Osteocyte (in vitro differentiated cells): ENCODE measurements at places on chromosomes 11 and 22. TPM values are rescaled to one million over a fixed set of nuclear protein-coding genes. Genes with fewer than 3 reads are reported as not detected.

Gene FXYD2
- total RNA-seq: 0.91 TPM in 1 of 2 replicates, not detected in the other

DNA sequence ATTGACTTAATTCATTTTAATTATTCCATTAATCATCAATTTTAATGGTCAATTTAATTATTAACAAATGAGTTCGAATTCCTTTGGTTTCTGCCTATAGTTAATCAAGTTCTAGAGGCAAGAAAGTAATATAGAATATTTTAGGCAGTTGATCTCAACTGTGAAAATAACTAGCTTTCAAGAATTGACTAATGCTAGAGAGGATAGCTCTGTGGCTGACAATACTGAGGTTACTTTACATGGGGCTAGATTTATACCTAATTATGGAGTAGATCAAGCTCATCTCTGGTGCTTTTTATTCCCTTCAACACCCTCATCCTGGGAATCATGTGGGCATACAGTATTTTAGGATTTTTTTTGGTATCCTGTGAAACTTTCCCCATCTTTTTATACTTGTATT, 259.4 kb downstream of the GRM5 start:
- H3K27ac ChIP-seq: no peak overlapping the region
- no peak for DNase-seq
- H3K4me1 ChIP-seq: no peaks in the 10 kb centered on the region
- H3K27me3 ChIP-seq: no peaks in the 10 kb centered on the region

Gene MRGPRX4
- total RNA-seq: not detected in 2 replicates

GRCh38 chr11:7522121-7522520, 8.3 kb downstream of the PPFIBP2 start:
- H3K27me3 ChIP-seq: peaks cover 5% of the 10 kb centered on the region
- peaks cover 6% of the 10 kb centered on the region for H3K4me1 ChIP-seq
- H3K36me3 ChIP-seq: no peaks in the 10 kb centered on the region

Gene BIK
- total RNA-seq: not detected in 2 replicates

DNA sequence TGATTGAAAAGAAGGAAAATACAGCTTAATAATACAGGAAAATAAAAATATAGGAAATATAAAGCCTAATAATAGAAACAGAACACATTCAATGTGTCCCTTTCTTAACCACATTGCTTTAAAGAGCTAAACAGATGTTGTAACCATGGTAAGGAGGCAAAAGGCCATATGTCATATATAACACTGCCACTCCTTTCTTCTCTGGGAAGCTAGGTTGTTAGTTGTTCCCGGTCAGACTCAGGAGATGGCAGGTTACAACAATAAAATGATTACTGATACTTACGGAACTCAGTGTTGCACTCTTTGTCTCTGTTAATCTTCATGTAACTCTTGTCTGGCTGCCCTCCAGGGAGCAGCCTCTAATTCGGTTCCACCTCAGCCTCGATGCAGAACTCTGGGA, 134.7 kb upstream of the PGR start:
- H3K27me3 ChIP-seq: peaks cover 7% of the 10 kb centered on the region
- no peaks in the 10 kb centered on the region for H3K4me1 ChIP-seq

- no peak overlapping the region for H3K4me3 ChIP-seq
- peaks cover 26% of the 10 kb centered on the region for H3K36me3 ChIP-seq
- peaks cover 9% of the 10 kb centered on the region for H3K4me1 ChIP-seq
- H3K27ac ChIP-seq: peak overlapping the region; percentile 57
- H3K27me3 ChIP-seq: no peaks in the 10 kb centered on the region
These were observed 30.1 kb downstream of the ATG16L2 start for GRCh38 chr11:72844356-72844755.

Gene SEPTIN3
- total RNA-seq: 0.42 and 0.46 TPM in 2 replicates

DNA sequence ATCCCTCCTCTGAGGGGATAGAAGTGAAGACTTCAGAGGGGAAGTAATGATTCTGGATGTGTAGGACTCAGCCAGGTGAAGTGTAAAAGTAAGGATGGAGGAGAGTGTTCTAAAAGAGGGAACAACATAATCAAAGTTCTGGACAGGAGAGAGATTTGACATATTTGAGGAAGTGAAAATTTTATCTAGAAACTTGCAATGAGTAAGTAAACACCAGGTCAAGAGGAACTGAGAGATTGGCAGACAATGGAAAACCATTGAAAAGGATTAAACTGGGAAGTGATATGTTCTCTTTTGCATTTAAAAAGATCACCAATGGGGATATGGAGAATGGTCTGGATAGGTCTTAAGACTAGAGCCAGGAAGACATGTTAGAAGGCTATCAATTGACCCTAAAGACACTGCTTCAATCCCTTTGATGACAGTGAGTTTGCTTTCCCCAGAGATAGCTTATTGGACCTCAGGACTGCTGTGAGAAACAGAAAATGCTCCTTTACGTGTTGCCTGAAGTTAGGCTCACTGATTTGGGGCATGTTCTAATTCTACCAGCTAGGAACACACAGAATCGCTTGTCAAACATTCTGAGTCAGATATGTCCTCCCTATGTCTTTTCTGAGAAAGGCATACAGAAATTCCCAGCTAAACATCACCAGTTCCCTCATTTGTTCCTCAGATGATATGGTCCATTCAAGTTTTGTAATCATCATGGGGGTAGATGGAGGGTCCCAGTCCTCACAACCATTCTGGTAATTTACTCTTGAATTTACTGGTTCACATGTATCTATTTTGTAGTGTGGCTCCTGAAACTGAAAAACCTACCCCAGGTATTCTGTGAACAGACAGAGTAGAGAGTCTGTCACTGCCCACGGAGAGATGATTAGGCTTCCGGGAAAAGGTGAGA, 144.9 kb downstream of the MAML2 start:
- no peak for DNase-seq
- H3K4me1 ChIP-seq: peaks cover 84% of the 10 kb centered on the region
- H3K36me3 ChIP-seq: peaks cover 4% of the 10 kb centered on the region
- H3K27ac ChIP-seq: peak overlapping the region; percentile 95

DNA sequence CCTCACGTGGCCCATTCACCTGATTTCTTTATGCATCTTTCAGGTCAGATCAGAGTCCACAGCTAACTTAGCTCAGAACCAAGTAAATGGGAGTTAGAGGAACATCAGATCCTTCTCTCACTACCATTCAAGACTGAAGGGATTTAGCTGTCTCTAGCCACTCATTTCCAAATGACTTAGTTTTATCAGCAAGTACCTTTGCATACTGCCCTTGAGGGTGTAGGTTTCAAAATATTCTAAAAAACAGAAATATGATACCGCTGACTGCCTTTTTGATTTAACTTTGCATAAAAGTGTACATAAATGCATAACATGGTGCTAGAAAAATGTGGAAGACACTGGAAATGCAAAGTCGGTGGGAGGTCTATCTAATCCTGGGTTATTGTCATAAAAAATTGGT, 500.6 kb upstream of the CHORDC1 start:
- H3K27ac ChIP-seq: no peak overlapping the region
- H3K4me1 ChIP-seq: no peaks in the 10 kb centered on the region
- no peaks in the 10 kb centered on the region for H3K27me3 ChIP-seq
- no peaks in the 10 kb centered on the region for H3K36me3 ChIP-seq

Gene IL17REL
- not detected in 2 replicates for total RNA-seq

GRCh38 chr11:110298301-110298765, 1.9 kb upstream of the RDX start:
- H3K4me3 ChIP-seq: no peak overlapping the region
- DNase-seq: no peak
- H3K27me3 ChIP-seq: no peaks in the 10 kb centered on the region
- no peaks in the 10 kb centered on the region for H3K36me3 ChIP-seq
- H3K4me1 ChIP-seq: peaks cover 28% of the 10 kb centered on the region

- no peak overlapping the region for H3K27ac ChIP-seq
- no peak for DNase-seq
- no peaks in the 10 kb centered on the region for H3K4me1 ChIP-seq
- H3K4me3 ChIP-seq: no peak overlapping the region
- peaks cover 2% of the 10 kb centered on the region for H3K27me3 ChIP-seq
- H3K36me3 ChIP-seq: no peaks in the 10 kb centered on the region
These were observed 56.0 kb downstream of the CTTN start for GRCh38 chr11:70454197-70454767.

- DNase-seq: no peak
- no peak overlapping the region for H3K27ac ChIP-seq
- H3K36me3 ChIP-seq: no peaks in the 10 kb centered on the region
- peak overlapping the region; percentile 80 for H3K4me3 ChIP-seq
These were observed 1.2 kb downstream of the PDGFB start for GRCh38 chr22:39243439-39244135.

GRCh38 chr22:29695129-29695926, 24.5 kb upstream of the CABP7 start:
- no peaks in the 10 kb centered on the region for H3K27me3 ChIP-seq
- H3K4me1 ChIP-seq: no peaks in the 10 kb centered on the region
- peaks cover 13% of the 10 kb centered on the region for H3K36me3 ChIP-seq

Gene ARFGAP2
- total RNA-seq: 73.4 and 77.4 TPM in 2 replicates

Gene TCN1
- total RNA-seq: not detected in 2 replicates

GRCh38 chr11:111833524-111833923, 37.9 kb downstream of the ALG9 start:
- no peak overlapping the region for H3K27ac ChIP-seq
- peaks cover 40% of the 10 kb centered on the region for H3K36me3 ChIP-seq
- H3K4me3 ChIP-seq: no peak overlapping the region
- peaks cover 28% of the 10 kb centered on the region for H3K4me1 ChIP-seq

Gene GDPD4
- total RNA-seq: not detected in 2 replicates

Gene LRRC56
- 3.2 and 3.7 TPM in 2 replicates for total RNA-seq

DNA sequence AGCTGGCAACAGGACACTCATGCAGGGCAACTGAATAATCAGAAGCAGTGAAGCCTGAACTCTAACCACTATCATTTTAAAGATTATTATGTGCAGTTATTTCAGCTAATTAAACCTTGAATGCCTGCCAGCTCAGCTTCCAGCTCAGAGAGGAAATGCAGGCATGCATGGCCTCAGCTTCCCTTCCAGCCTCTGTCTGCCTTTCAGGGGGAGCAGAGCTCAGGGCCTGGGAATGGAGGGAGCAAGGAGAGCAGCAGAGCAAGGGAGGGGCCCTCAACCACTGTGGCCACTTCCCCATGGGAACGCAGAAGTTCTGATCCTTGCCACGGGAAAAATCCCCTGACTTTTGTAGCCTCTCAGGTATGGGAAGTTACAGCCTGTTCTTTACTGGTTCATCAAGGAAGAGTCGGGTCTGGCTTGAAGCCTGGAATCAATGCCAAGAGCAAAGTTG, 32.5 kb upstream of the APLNR start:
- H3K27me3 ChIP-seq: peaks cover 9% of the 10 kb centered on the region
- H3K27ac ChIP-seq: no peak overlapping the region
- no peaks in the 10 kb centered on the region for H3K36me3 ChIP-seq
- no peak overlapping the region for H3K4me3 ChIP-seq

Gene IRAG1
- 22.2 and 24.0 TPM in 2 replicates for total RNA-seq

- peak overlapping the region; percentile 43 for H3K4me3 ChIP-seq
- H3K27ac ChIP-seq: peak overlapping the region; percentile 94
- peaks cover 50% of the 10 kb centered on the region for H3K4me1 ChIP-seq
- peaks cover 2% of the 10 kb centered on the region for H3K36me3 ChIP-seq
- H3K27me3 ChIP-seq: no peaks in the 10 kb centered on the region
These were observed 31.2 kb downstream of the FLI1 start for GRCh38 chr11:128724891-128725611.

Gene CLMP
- total RNA-seq: 22.7 and 24.8 TPM in 2 replicates

DNA sequence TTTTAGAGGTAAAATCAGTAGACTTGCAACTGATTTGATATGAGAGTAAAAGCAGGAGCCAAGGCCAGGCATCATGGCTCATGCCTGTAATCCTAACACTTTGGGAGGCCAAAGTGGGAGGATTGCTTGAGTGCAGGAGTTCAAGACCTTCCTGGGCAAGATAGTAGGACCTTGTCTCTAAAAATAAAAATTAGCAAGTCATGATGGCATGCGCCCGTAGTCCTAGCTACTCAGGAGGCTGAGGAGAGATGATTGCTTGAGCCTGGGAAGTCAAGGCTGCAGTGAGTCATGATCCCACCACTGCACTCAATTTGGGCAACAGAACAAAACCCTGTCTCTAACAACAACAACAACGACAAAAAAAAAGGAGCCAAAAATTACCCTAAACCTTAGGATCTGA, 13.5 kb downstream of the SGSM3 start:
- peaks cover 5% of the 10 kb centered on the region for H3K36me3 ChIP-seq
- no peak for DNase-seq
- H3K27ac ChIP-seq: peak overlapping the region; percentile 40
- H3K4me1 ChIP-seq: peaks cover 20% of the 10 kb centered on the region
- no peak overlapping the region for H3K4me3 ChIP-seq

DNA sequence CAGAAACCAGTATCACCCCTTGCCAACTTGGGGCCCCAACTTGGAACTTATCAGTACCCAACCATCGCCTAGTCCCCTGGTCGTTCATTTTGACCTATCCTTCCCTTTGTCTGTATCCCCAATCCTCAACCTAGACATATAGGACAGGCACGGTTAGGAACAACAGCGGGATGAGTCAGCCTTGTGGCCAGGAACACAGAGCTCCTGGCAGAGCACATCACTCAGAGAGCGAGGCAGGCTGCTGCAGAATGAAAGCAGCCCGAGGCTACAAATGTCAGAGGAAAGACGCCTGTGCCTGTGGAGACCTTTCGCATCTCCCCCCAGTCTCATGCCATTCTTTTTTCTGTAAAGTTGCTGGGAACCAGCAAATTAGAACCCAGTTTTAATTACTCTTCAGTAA, 14.6 kb downstream of the DKK3 start:
- peaks cover 36% of the 10 kb centered on the region for H3K36me3 ChIP-seq
- H3K27me3 ChIP-seq: no peaks in the 10 kb centered on the region
- peak overlapping the region; percentile 8 for H3K4me3 ChIP-seq
- H3K27ac ChIP-seq: peak overlapping the region; percentile 83
- DNase-seq: peak; percentile 89

DNA sequence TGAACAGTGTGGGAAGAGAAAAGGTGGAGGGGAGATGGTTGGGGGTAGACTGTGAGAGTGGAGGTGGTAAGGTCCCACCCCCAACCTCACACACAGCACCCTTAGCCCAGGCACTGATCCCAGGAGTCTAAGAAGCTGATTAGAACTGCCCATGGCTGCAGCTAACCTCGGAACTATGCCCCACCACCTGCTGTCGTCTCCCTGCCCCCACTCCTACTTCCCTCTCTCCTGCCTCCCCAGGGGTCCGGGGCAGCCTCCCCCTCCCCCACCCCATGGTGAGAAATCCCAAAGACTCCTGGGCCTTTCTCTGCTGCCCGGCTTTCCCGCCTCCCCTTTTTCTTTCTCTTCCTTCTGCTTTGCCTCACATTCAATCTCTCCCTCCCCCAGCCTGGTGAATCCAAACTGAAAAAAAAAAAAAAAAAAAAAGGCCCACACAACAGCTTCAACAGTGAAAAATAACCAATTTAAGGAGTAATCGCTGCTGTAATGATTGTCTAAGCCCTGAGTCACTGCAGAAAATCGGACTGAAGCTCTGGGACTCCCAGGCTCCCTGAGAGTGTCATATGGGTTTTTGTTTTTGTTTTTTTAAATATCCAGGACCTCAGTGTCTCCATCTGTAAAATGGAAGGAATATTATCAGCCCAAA, 9.6 kb upstream of the TP53I11 start:
- peaks cover 5% of the 10 kb centered on the region for H3K4me1 ChIP-seq
- H3K36me3 ChIP-seq: no peaks in the 10 kb centered on the region
- H3K4me3 ChIP-seq: no peak overlapping the region
- no peaks in the 10 kb centered on the region for H3K27me3 ChIP-seq
- no peak overlapping the region for H3K27ac ChIP-seq

DNA sequence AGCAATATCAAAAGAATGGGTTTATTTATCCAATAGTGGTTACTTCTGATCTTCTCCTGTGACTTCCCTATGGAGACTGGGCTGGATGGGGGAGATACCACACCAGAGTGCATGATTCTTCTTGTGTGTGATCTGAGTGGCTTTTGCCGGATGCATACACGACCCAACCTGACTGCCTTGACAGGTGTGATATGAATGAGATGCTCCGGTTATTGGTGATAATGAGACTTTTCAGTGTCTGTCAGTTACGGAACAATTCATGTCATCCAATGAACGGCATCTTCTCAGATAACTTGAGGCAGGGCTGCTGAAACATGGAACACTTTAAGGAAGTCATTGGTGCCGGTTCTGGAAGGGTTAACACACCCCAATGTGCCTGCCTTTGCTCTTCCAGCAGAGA, 17.7 kb downstream of the FJX1 start:
- H3K27me3 ChIP-seq: no peaks in the 10 kb centered on the region
- no peak overlapping the region for H3K27ac ChIP-seq
- H3K4me3 ChIP-seq: no peak overlapping the region
- peaks cover 20% of the 10 kb centered on the region for H3K4me1 ChIP-seq
- no peaks in the 10 kb centered on the region for H3K36me3 ChIP-seq
